Psoas muscle (tissue), 8 donors: ENCODE measurements at places on chromosomes 4 and X. TPM values are rescaled to one million over a fixed set of nuclear protein-coding genes. Genes with fewer than 3 reads are reported as not detected.

The TCEAL6 gene
- not detected for total RNA-seq

The ADH1A gene
- total RNA-seq = 0.30 TPM

The MAPK10 gene
- 7.6 TPM for total RNA-seq

- DNase-seq = no peak
Measured at GRCh38 chrX:120761810-120762209, 113.9 kb downstream of the CT47B1 start.

DNA sequence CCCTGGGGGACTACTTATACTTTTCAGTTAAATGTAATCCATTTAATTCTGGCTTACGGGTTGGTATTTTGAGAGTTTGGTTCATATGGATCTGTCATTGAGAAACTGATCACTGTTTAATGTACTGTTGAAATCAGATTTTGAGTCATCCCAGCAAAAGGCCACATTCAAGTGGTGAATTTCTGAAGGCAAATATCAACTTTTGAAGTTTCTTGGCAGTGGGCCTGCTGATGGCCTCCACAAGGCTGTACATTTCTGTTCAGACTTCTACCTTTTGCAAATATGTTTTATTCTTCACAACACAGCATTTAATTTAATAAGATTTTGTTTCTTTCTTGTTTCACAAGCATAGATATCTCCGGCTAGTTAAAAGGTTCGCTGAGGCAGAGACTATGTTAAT is 138.7 kb downstream of the PDGFC start:
- no peak for DNase-seq

The GABRB1 gene
- not detected for total RNA-seq

DNA sequence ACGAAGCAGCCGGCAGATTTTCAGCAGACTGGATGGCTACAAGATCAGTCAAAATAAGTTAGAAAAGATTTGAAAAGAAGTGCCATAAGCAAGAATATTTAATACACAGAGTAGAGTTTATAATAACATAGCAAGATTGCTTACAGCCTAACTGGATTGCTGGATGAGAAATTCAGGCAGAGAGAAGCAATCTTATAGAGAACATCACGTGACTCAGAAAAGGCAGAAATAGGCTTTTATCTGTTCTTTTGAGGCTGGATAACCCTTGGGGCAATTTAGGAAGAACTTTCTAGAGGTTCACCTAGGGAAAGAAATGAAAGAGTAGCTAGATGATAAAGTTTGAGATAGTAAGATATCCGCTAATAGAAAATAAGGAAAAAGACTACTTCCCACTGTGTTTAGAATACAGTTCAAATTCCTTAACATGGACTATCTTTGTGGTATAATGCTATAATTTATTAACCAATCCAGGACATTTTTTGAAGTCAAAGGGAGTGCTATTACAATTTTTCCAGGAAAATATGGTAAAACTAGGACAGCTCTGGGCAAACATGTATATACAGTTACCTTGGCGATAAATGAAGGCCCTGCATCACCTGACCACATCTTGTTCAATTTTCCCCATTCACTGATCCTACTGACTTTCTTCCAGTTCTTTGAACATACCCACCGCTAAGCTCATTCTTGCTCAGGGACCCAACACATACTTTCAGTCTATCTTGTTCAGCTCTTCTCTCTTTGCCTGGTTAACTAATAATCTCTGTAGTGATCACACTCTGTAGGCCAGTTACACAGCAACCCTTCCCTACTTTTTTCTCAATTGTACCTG is 12.7 kb upstream of the SPCS3 start:
- no peak for DNase-seq

The RADX gene
- 1.6 TPM for total RNA-seq

DNA sequence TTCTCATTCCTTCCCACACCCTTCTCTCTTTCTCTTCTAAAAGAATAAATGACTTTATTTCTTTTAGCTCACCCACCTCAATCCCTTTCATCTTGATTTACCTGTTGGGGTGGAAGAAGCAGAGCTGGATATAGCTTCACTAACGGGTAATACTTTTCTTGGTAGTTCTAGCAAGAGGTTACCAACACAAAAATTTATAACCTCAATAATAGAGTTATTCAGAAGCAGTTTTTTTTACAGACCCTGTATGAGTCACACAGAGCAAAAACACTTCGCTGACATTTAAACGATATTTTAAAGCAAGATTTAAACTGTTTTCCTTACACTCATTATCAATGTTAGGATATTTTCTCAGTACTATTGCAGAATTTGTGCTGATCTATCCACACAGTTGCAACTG is 42.4 kb downstream of the CBLL2 start:
- no peak for DNase-seq

The CD38 gene
- 5.3 TPM for total RNA-seq
